ENCODE measurements at places on chromosomes 2 and 18.

GRCh38 chr2:39786761-39787522 is 7.9 kb upstream of the THUMPD2 start:
- no peak overlapping the region for H3K27ac ChIP-seq
- H3K4me1 ChIP-seq, result no peaks in the 10 kb centered on the region
- no peaks in the 10 kb centered on the region for H3K27me3 ChIP-seq
- DNase-seq, result no peak
- H3K4me3 ChIP-seq, result no peak overlapping the region

GRCh38 chr2:176643646-176644045 is 374.4 kb downstream of the MTX2 start:
- peak; percentile 54 for DNase-seq
- H3K36me3 ChIP-seq, result no peaks in the 10 kb centered on the region
- H3K27ac ChIP-seq, result no peak overlapping the region
- H3K4me3 ChIP-seq, result no peak overlapping the region
- H3K27me3 ChIP-seq, result peaks cover 2% of the 10 kb centered on the region

GRCh38 chr18:7383002-7383980 is 152.4 kb downstream of the LRRC30 start:
- DNase-seq, result no peak
- H3K4me3 ChIP-seq, result no peak overlapping the region
- no peaks in the 10 kb centered on the region for H3K27me3 ChIP-seq

DNA sequence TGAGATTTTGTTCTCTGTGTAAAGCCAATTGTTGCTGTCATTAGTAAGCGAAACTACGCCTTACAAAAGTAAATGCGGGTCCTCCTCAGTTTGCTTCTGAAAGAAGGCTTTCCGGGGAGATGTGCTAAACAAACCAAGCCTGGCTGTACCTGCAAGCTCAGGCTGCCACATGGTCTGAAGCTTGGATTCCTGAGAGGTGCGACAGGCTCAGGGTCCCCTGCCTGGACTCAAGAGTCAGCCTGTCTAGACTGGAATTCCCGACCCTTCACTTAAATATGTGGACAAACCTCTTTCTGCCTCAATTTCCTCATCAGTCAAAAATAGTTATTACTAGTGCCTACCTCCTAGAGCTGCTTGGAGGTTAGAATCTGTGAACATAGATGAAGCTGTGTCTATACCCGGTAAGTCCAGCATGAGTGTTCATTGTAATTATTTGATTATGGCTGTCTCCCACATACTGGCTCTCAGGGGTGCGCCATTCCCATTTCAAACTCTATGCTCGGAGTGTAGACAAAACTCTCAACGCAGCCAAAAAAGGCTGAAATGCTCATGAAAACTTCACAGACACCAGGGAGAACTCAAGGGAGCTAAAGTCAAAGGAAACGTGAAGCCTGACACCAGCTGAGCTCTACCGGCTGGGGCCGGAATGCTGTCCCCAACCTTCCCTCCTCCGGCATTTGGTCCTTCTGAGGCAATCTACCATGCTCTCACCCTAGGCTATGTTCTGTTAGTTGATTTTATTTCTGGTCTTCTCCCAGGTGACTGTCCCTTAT is 31.4 kb downstream of the SOWAHC start:
- no peak overlapping the region for H3K4me3 ChIP-seq
- H3K4me1 ChIP-seq, result peaks cover 8% of the 10 kb centered on the region
- H3K36me3 ChIP-seq, result no peaks in the 10 kb centered on the region
- DNase-seq, result peak; percentile 66

DNA sequence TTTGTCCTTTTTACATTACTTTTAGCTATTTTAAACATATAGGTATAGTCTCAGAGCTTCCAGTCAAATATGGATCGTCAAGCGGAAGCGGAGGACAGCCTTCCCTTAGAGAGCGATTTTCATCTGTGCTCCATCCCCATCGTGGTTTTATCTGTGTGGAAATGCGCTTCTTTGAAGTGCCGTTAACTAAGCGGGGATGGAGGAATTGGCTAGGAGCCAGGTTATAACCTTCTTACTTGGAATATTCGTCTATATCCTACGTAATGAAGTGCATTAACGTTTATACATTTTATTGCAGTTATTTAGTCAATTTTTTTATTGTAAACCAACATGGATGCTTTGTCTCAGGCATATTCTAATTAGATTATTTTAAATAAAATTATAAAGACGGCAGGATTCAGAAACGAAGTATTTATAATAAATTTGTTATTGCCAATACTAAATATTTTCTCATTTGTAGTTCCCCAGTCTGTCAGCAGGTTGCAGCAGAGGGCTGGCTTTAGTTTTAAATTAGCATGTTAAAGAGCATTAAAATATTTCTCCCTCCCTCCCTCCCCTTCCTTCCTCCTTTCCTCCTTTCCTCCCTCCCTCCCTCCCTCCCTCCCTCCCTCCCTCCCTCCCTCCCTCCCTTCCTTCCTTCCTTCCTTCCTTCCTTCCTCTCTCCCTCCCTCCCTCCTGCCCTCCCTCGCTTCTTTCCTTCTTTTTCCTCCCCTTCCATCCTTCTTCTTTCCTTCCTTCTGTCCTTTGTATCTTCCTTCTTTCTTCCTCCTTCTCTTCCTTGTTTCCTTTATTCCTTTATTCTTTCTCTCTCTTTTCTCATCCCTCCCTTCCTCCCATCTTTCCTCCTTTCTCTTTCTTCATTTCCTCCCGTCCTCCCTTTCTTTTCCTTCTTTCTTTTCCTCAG is 80.6 kb upstream of the DOCK10 start:
- no peak overlapping the region for H3K4me3 ChIP-seq
- no peaks in the 10 kb centered on the region for H3K36me3 ChIP-seq
- peak; percentile 10 for DNase-seq
- no peaks in the 10 kb centered on the region for H3K4me1 ChIP-seq
- no peaks in the 10 kb centered on the region for H3K27me3 ChIP-seq

DNA sequence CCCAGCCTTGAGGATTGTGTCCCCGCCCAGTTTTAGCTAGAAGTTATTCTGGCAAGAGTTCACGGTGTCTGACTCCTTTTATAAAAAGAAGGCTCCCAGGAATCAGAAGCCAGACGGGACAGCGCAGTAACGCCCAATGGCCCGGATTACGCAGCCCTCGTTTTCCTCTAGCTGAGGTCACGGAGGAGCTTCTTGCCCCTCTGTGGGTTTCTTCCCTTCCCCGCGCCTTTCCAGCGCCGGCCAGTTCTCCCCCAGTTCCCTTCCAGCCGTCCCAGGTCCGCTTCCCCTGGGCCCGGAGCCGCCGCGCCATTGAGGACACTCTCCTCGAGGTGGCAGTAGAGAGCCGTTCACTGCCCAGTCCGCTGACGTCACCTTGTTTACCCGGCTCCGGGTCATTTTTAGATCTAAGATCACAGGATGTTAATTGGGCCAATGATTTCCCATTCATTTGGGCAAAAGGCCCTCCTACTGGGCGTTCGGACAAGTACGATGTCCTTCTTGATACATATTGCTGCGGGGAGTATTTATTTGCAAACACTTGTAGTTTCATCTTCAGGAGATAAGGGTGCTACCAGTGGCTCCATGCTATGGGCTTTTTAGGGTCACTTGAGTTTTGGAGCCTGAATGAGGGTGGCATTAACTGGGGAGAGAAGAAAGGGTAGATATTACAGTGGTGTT is 81.5 kb upstream of the PPM1B start:
- H3K27ac ChIP-seq, result no peak overlapping the region
- H3K36me3 ChIP-seq, result no peaks in the 10 kb centered on the region
- peak; percentile 86 for DNase-seq
- peaks cover 6% of the 10 kb centered on the region for H3K4me1 ChIP-seq

- peak overlapping the region; percentile 69 for H3K4me3 ChIP-seq
- H3K4me1 ChIP-seq, result peaks cover 4% of the 10 kb centered on the region
- DNase-seq, result no peak
- H3K27me3 ChIP-seq, result no peaks in the 10 kb centered on the region
Observed at GRCh38 chr2:218711550-218711929, 905 bp downstream of the TTLL4 start.

DNA sequence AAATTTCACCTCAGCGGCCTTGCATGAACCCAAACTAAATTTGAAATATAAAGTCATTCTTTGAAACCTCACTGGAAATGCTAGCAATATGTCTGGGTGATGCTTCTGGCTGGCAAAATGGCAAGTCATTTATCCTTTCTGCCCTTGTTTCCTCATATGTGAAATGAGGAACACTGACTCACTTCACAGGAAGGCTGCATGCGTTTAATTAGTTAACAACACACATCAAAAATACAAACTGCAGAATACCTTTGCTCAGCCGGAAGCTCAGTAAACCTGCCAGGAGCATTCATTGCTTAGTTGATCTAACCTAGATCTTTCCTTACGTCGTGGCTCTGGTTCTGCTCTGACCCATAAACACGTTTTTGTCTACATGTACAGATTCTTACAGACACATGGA is 214.2 kb upstream of the ACVR2A start:
- H3K36me3 ChIP-seq, result no peaks in the 10 kb centered on the region
- no peaks in the 10 kb centered on the region for H3K27me3 ChIP-seq
- DNase-seq, result no peak
- no peak overlapping the region for H3K27ac ChIP-seq

- no peaks in the 10 kb centered on the region for H3K27me3 ChIP-seq
- no peaks in the 10 kb centered on the region for H3K4me1 ChIP-seq
- DNase-seq, result peak; percentile 37
Observed at GRCh38 chr18:48390641-48391040, 18.5 kb downstream of the ZBTB7C start.

GRCh38 chr2:71465356-71465755 is 12.0 kb downstream of the DYSF start:
- peaks cover 11% of the 10 kb centered on the region for H3K4me1 ChIP-seq
- DNase-seq, result no peak
- H3K36me3 ChIP-seq, result no peaks in the 10 kb centered on the region
- no peak overlapping the region for H3K4me3 ChIP-seq

GRCh38 chr18:13256444-13257305 is 38.1 kb downstream of the LDLRAD4 start:
- no peaks in the 10 kb centered on the region for H3K36me3 ChIP-seq
- no peak overlapping the region for H3K4me3 ChIP-seq
- H3K4me1 ChIP-seq, result peaks cover 2% of the 10 kb centered on the region

GRCh38 chr2:62774555-62775366 is 69.2 kb downstream of the EHBP1 start:
- DNase-seq, result peak; percentile 29
- H3K4me1 ChIP-seq, result no peaks in the 10 kb centered on the region
- no peak overlapping the region for H3K4me3 ChIP-seq

- no peak overlapping the region for H3K27ac ChIP-seq
- DNase-seq, result no peak
- no peaks in the 10 kb centered on the region for H3K4me1 ChIP-seq
- H3K27me3 ChIP-seq, result no peaks in the 10 kb centered on the region
- H3K4me3 ChIP-seq, result no peak overlapping the region
Observed at GRCh38 chr2:146229508-146230155, 1615.2 kb upstream of the ACVR2A start.

DNA sequence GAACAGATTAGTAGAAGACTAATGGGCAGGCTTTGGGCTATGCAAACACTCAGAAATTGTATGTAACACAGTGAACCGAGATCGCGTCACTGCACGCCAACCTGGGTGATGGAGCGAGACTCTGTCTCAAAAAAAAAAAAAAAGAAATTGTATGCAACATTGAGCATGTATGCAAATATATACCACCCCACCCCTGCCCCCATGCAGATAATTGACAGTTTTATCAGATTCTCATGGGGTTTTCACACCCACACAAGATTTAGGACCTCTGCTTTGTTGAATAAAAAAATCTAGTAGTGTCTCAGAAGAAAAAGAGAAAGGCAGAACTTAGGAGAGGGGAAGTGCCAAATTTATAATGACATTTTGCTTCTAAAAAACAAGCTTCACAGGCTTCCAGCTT is 131.6 kb upstream of the FN1 start:
- no peaks in the 10 kb centered on the region for H3K36me3 ChIP-seq
- no peak overlapping the region for H3K27ac ChIP-seq
- no peak for DNase-seq
- H3K4me3 ChIP-seq, result no peak overlapping the region

GRCh38 chr2:47195148-47195547 is 40.0 kb upstream of the STPG4 start:
- no peaks in the 10 kb centered on the region for H3K27me3 ChIP-seq
- DNase-seq, result no peak
- no peaks in the 10 kb centered on the region for H3K36me3 ChIP-seq
- H3K4me3 ChIP-seq, result no peak overlapping the region

- no peak overlapping the region for H3K4me3 ChIP-seq
- DNase-seq, result no peak
- H3K27me3 ChIP-seq, result no peaks in the 10 kb centered on the region
- no peaks in the 10 kb centered on the region for H3K4me1 ChIP-seq
- no peaks in the 10 kb centered on the region for H3K36me3 ChIP-seq
Observed at GRCh38 chr2:170170281-170171040, 7.5 kb upstream of the MYO3B start.

DNA sequence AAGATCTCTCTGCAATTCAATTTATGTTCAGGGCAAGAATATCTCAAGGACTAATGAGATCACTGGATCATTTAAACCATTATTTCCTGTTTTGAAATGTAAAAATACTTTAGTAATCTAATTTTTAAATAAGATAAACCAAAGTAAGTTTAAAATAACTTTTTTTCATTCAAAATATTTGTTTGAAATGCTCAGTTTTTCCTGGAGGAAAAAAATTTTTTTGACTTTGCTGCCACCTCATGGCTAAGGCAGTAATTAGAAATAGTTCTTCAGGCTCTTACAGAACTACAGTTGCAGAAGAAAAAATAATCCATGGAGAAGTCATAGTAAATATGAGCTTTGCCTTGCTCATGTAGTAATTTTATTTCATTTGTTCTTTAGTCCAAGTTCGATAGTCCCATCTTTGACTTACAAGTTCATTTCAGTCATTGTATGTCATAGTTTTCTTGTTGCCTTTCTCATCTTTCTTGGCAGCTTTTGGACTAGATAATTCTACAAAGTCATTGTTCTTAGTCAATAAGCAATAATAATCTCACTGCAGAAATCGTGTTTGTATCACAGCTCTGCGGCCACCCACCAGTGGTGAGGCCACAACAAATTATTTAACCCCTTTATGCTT is 127.4 kb downstream of the DPP4 start:
- DNase-seq, result peak; percentile 26
- H3K4me3 ChIP-seq, result no peak overlapping the region
- H3K27me3 ChIP-seq, result no peaks in the 10 kb centered on the region
- H3K4me1 ChIP-seq, result no peaks in the 10 kb centered on the region
- H3K27ac ChIP-seq, result no peak overlapping the region
- no peaks in the 10 kb centered on the region for H3K36me3 ChIP-seq

DNA sequence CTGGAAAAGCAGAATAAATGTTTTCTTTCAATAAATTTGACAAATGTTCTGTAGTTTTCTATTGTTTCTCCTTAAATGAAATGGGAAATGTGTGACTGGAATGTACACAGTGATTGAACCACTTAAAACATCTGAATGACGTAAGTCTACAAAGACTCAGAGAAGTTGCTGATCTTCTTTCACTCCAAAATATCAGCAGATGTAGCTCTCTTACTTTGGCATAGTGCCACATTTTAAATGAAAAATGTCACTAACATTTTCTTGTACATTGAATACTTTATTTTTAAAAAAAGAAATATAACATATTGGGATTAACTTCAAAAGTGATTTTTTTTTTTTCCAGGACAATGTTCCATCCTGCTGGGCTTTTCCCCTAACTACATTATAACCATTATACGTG is 565.6 kb downstream of the TMEM182 start:
- H3K4me3 ChIP-seq, result no peak overlapping the region
- H3K36me3 ChIP-seq, result no peaks in the 10 kb centered on the region
- no peaks in the 10 kb centered on the region for H3K4me1 ChIP-seq
- no peak for DNase-seq
- no peak overlapping the region for H3K27ac ChIP-seq

- no peak overlapping the region for H3K4me3 ChIP-seq
- H3K4me1 ChIP-seq, result no peaks in the 10 kb centered on the region
Observed at GRCh38 chr2:239275044-239275685, 125.7 kb downstream of the HDAC4 start.
